ENCODE measurements at places on chromosomes 12 and 14.

DNA sequence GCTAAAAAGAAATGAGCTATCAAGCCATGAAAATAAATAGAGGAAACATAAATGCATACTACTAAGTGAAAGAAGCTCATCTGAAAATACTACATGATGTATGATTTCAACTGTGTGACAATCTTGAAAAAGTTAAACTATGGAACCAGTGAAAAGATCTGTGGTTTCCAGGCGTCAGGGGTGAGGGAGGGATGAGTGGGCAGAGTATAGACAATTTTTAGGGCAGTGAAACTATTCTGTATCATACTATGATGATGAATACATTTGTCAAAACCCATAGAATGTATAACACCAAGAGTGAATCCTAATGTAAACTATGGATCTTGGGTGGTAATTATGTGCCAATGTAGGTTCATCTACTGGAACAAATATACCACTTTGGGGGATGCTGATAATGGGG lies 21.3 kb downstream of the SPX start:
- H3K4me1 ChIP-seq, result no peaks in the 10 kb centered on the region
- H3K27me3 ChIP-seq, result no peaks in the 10 kb centered on the region
- DNase-seq, result no peak
- H3K36me3 ChIP-seq, result no peaks in the 10 kb centered on the region
- H3K27ac ChIP-seq, result no peak overlapping the region

DNA sequence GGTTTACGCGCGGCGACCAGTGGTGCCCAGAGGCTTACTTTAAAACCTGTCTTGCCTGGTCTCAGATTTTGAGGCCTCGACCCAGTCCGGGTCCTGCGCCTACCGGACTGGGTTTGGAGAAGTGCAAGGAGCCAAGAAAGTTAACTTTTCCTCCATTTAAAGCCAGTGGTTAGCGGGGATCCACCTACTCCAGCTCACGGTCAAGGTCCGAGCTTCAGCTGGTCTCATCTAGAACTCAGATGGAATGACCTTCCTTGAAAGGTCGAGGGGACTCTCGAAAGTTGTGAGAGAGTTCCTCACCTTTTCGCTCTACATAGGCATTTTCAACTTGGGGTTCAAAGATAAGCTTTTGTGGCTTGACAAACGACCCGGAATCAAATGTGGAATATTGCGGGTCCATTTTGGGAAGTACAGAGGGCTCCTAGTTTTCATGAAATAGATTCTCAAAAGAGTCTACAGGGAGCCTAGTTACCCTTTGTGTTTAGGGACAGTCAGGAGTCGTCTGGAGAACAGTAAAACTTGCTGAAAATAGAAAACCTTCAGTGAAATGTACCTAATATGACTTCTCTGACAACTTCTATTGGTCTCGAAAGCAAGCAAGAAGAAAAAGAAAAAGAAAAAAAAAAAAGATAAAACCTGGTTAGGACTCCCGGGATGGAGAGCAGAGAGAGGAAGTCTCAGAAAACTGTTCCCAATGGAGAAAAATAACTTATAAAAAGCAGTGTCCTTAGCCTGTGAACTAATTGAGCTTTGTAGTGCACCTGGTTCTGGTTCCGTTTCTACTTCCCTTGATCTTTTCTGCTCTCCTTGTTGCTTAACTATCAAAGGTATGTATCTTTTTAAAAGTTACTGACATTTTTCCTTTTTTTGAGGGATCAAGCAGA lies 1.4 kb downstream of the KCNMB4 start:
- H3K4me1 ChIP-seq, result peaks cover 25% of the 10 kb centered on the region
- no peak for DNase-seq
- peak overlapping the region; percentile 87 for H3K4me3 ChIP-seq

- H3K27me3 ChIP-seq, result no peaks in the 10 kb centered on the region
- H3K36me3 ChIP-seq, result peaks cover 32% of the 10 kb centered on the region
- H3K4me3 ChIP-seq, result no peak overlapping the region
- no peak overlapping the region for H3K27ac ChIP-seq
Observed at GRCh38 chr14:63524537-63525155, 18.5 kb downstream of the PPP2R5E start.

GRCh38 chr12:22935501-22935900 lies 310.5 kb downstream of the ETNK1 start:
- H3K27ac ChIP-seq, result no peak overlapping the region
- no peaks in the 10 kb centered on the region for H3K4me1 ChIP-seq

DNA sequence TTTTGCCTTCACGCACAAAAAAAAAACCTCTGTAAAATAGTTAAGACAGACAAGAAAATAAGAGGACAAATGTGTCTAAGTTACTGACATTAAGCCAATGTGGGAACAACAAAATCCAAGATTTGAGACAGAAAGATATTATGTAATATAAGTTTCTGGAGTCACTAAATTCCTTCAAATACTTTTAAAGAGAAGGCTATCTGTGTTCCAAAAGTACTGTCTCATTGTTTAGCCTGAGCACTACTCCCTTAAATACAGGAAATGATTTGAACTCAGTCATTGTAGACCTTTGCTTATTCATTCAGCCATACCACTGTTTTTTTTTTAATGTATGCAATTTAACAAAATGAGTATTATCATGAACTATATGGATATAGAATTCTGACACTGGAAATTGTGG lies 82.7 kb upstream of the KITLG start:
- H3K36me3 ChIP-seq, result no peaks in the 10 kb centered on the region
- DNase-seq, result no peak
- no peak overlapping the region for H3K27ac ChIP-seq
- H3K4me3 ChIP-seq, result no peak overlapping the region
- H3K27me3 ChIP-seq, result no peaks in the 10 kb centered on the region

GRCh38 chr14:49659526-49660455 lies 24.7 kb upstream of the DNAAF2 start:
- peaks cover 22% of the 10 kb centered on the region for H3K36me3 ChIP-seq
- H3K27me3 ChIP-seq, result no peaks in the 10 kb centered on the region
- no peak for DNase-seq
- no peak overlapping the region for H3K27ac ChIP-seq
- no peaks in the 10 kb centered on the region for H3K4me1 ChIP-seq

GRCh38 chr12:115998794-115999478 lies 278.6 kb downstream of the MED13L start:
- no peak overlapping the region for H3K4me3 ChIP-seq
- H3K27me3 ChIP-seq, result no peaks in the 10 kb centered on the region
